Tibial nerve (tissue), 4 donors: ENCODE measurements at places on chromosomes 13 and 19.

DNA sequence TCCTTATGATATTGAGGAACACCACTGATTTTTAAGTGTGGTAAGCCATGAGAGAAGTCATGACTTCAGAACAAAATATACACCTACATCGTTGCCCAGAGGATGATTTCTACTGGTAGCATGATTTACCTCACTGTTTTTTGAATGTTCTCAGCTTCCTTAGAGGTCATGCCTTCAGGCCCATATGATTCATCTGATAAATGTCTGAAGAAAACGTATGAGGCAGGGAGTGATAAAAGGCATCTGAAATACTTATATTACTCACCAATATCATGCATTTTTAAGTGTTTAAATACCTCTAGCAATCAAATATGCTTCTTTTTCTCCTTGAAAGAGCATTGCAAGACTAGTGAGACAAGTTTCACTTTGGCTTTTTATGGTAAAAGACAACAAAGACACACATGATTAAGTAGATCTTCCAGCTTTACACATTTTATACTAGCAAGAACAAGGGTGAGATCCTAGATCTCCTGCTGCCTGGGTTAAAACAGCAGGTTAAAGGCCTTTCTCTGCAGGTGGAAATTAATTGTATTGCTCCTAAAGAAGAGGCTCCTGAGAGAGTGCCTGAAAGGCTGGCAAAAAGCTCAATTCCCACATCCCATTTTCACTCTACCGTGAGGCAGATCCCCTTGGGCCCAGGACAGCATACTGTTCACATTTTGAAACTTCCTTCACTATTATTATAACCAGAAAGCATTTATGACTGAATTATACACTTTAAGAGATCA, 432.4 kb downstream of the SLITRK1 start:
- no peak for DNase-seq

- no peak for DNase-seq
Observed at GRCh38 chr19:38690146-38690545, 42.7 kb downstream of the ACTN4 start.

GRCh38 chr19:14536926-14537692, 7.7 kb downstream of the TECR start:
- no peak for DNase-seq

- no peak for DNase-seq
Observed at GRCh38 chr19:18768046-18768771, 22.9 kb downstream of the COMP start.

DNA sequence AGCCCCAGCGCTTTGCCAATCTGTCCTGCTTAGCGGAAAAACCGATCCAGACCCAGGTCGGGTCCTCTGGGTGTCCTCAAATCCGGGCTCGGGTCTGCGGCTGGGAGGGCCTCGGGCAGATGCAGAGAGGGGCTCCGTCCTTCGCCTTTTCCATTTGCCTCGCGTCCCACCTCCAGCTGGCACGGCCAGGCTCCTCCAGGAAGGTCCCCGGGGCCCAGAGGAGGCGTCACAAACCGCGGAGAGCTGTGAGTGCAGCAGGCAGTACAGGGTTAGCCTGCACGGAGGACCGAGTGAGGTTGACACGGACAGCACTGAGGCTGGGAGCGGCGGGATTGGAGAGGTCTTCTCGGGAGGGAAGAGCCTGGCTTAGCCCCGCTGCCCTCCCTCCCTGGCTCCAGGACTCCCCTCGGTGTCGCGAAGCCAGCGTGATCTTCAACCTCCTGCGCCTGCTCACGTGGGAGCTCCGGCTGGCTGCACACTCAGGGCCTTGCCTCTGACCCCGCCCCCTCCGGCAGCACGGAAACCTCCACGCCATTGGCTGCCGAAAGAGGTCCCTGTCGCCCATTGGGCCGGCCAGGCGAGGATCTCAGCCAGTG, 2.8 kb upstream of the IFNL2 start:
- DNase-seq: no peak

DNA sequence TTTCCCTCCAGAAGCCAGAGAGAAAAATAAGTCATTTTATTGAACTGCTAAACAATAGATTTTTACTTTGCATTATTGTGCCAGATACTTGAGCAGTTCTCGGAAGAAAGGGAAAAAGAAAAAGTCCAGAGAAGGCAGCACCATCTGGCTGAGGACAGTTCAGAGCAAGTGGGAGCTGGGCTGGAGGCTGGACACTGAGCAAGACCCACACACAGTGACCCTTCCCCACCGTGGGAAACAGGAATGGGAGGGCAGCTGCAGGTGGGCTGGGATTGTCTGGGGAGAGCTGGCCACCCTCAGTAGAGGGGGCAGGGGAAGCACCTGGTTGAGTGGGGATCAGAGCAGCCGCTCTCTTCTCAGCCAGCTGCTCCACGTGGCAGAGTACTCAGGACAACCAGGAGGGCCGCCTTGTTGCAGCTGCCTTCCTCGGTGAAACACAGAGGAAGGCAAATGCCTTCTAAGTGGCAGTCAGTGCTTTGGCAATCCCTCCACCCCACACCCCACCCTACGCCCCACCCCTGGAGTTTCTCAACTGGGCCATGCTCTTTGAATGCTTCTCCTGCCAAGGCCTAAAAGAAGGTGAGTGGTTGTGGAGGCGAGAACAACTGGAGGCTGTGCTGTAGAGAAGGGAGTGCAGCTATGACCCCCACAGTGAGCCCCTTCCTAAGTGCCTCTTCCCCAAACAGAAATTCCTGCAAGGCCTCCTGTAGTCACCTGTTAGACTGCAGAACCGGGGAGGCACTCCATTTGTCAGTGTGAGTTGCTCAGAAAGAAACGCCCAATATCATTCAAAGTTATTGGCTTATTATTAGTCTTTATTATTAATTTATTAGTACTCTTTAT, 179.3 kb downstream of the ZIC5 start:
- DNase-seq: no peak

- DNase-seq: no peak
Observed at GRCh38 chr13:32233062-32233461, 82.1 kb downstream of the ZAR1L start.

- no peak for DNase-seq
Observed at GRCh38 chr13:24232037-24232436, 71.5 kb downstream of the SPATA13 start.

GRCh38 chr13:50358231-50359040, 343.2 kb downstream of the KCNRG start:
- DNase-seq: no peak

GRCh38 chr13:31919971-31920726, 111.4 kb upstream of the FRY start:
- no peak for DNase-seq

GRCh38 chr13:33758113-33758512, 59.8 kb upstream of the RFC3 start:
- no peak for DNase-seq

- DNase-seq: no peak
Observed at GRCh38 chr13:75762955-75763354, 126.8 kb downstream of the LMO7 start.

- DNase-seq: no peak
Observed at GRCh38 chr19:11174336-11174735, 18.8 kb upstream of the SPC24 start.

- DNase-seq: no peak
Observed at GRCh38 chr13:46369506-46370277, 17.4 kb downstream of the RUBCNL start.

GRCh38 chr13:42929886-42930535, 62.0 kb downstream of the EPSTI1 start:
- DNase-seq: no peak

DNA sequence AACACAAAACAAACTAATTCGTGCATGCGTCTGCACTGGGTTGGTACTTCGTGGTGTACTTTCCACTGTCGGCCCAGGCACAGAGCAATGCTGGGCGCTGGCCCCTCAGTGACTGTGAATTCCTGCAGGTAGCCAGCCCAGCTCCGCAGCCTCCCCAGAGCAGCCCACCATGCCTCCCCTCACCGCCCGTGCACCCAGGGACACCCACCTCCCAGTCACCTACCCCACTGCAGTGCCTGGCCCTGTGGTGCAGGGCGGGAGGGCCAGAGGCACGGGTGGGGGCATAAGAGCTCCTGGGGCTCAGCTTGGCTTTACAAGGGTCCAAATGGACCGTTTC, 93.1 kb upstream of the ZNF507 start:
- no peak for DNase-seq

DNA sequence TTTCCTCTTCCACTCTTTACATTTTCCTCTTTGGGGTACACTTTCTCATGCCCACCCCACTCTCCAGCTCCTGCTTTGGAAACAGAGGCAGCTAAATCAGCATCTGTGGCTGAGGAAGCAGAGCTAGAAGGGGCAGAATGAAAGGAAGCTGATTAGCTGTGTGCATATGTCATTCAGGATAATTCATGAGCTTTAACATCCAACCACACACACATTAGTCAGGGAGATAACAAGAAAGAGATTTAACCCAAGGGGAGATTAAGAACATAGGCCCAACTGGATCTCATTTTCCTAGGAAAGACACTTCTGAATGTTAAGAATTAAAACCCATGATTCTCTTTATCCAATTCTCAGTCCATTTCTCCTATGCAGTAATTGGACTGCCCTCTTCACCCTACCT, 405.5 kb downstream of the TBC1D4 start:
- no peak for DNase-seq

DNA sequence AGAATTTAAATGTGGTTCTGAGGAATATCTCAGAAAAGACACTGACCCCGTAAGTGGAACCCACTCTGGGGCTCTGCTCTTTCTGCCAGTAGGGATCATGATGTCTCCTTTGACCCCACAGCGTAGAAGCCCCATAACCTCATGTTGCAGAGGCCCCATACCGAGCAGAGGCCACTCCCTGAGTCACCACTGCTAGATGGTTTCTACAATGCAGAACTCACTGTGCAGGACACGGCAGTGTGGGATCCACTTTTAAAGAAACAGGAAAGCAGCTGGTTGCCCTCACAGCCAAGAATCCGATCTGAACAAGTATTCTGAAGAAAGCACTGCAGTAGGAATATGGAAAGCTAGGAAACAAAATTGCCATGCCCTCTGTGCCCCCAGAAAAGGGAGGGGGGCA, 4.2 kb downstream of the SLC7A1 start:
- no peak for DNase-seq

GRCh38 chr19:36838784-36839324, 667 bp upstream of the ZNF790 start:
- no peak for DNase-seq

DNA sequence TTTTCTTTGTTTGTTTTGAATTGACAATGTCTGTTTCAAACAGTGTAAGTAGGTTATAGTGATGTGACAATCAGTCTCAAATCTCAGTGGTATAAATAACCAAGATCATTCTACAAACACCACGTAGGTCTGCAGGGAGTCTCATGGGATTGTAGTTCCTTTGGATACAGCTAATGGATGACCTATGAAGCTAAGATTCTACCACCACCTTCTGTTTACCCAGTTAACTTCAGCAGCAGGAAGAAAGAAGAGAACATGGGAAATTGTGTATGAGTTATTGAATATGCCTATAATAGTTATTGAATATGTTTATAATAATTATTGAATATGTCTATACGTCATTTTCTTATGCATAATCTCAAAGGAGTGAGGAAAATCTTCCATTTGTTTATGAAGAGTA, 63.9 kb upstream of the SLITRK5 start:
- no peak for DNase-seq

GRCh38 chr13:113491418-113491883, 940 bp upstream of the DCUN1D2 start:
- no peak for DNase-seq

- DNase-seq: no peak
Observed at GRCh38 chr19:58014141-58014540, 11.5 kb upstream of the ZNF606 start.

GRCh38 chr13:87677496-87678371, 6.6 kb downstream of the SLITRK5 start:
- no peak for DNase-seq
